ENCODE measurements at places on chromosomes 13 and 19.

- no peak for DNase-seq
Observed at GRCh38 chr19:17611462-17612244, 56.2 kb downstream of the COLGALT1 start.

DNA sequence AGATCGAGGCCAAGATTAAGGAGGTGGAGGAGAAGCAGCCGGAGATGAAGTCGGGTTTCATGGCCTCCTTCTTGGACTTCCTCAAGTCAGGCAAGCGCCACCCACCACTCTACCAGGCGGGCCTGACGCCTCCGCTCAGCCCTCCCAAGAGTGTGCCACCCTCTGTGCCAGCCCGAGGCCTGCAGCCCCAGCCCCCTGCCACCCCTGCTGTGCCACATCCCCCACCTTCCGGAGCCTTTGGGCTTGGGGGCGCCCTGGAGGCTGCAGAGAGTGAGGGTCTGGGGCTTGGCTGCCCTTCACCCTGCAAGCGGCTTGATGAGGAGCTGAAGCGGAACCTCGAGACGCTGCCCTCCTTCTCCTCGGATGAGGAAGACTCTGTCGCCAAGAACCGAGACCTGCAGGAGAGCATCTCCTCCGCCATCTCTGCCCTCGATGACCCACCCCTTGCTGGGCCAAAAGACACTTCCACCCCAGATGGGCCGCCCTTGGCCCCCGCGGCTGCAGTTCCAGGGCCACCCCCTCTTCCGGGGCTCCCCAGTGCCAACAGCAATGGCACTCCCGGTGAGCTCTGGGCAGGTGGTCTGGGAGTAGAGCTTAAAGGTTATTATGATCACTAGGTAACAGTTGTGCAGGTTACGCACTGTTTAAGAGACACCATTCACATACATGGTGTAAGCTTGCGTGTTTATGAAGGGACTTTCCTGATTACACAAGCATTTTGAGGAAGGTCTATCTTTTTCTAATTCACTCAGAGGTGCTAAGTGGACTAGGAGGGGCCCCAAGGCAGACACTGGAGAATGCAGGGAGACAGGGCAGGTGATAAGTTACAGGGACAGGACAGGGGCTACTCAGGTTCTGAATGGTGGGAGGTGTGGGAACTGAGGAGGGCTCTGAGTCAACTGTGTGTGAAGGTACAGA, 8.7 kb downstream of the PRR12 start:
- DNase-seq = no peak

- no peak for DNase-seq
Observed at GRCh38 chr19:17220207-17220758, 5.1 kb downstream of the USE1 start.

- DNase-seq = no peak
Observed at GRCh38 chr19:16851031-16851712, 22.0 kb downstream of the SIN3B start.

- DNase-seq = no peak
Observed at GRCh38 chr13:92362717-92363116, 863.9 kb upstream of the GPC6 start.

DNA sequence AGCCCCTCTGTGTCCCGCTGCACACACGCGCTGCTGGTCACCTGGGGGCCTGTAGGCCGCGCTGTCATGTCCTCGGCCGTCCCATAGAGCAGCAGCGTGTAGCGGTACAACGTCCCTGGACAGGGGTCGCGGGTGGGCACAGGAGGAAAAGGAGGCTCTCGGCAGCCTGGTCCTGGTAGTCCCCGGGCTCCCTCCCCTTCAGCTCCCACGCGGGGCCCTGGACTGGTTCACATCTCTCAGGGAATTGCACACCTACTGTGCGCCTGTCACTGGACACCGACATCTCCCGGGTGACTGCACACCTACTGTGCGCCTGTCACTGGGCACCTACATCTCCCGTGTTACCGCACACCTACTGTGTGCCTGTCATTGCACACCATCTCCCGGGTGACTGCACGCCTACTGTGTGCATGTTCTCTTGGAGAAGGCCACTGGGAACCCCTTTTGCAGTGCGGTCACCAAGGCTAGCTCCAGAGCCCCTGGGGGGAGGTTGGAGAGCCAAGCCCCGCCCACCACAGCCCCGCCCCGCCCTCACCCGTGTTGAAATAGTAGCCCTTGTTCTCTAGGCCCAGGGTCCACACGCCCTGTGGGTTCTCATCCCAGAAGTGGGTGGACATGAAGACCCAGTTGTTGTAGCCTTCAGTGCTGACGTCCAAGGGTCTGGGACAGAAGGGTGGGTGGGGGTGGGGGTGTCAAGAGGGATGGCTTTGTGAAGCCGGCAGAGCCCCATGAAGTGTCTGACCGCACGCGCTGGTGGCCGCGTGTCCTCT, 3.5 kb upstream of the C19orf25 start:
- no peak for DNase-seq

DNA sequence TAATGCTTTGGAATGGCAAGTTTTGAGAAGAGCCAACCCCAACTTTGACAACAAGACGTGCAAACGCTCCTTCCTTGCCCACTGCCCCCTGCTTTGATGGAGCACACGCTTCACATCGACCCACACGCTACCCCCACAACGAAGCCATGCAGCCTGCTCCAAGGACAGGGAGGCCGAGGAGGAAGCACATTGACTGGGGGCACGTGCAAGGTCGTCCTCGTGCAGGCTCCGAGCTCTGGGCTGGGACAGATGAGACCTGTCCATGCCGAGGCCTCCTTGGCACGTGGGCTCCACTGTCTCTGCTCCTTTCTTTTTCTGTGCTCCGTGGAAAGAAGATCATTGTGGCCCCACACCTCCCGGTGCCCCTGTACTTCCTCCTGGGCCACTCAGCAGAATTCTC, 309.0 kb downstream of the TEX29 start:
- DNase-seq = no peak

GRCh38 chr19:2532252-2533071, 56.5 kb downstream of the GADD45B start:
- no peak for DNase-seq

- DNase-seq = no peak
Observed at GRCh38 chr13:48040896-48041295, 3.4 kb downstream of the NUDT15 start.

GRCh38 chr19:46226438-46226973, 3.0 kb upstream of the IGFL1 start:
- no peak for DNase-seq

GRCh38 chr19:32224371-32225244, 120.8 kb upstream of the ZNF507 start:
- DNase-seq = peak; percentile 9

GRCh38 chr13:87792878-87793277, 121.7 kb downstream of the SLITRK5 start:
- DNase-seq = no peak

GRCh38 chr13:59970847-59971246, 192.9 kb downstream of the DIAPH3 start:
- no peak for DNase-seq

GRCh38 chr19:13684021-13684420, 80.3 kb upstream of the MRI1 start:
- DNase-seq = no peak

DNA sequence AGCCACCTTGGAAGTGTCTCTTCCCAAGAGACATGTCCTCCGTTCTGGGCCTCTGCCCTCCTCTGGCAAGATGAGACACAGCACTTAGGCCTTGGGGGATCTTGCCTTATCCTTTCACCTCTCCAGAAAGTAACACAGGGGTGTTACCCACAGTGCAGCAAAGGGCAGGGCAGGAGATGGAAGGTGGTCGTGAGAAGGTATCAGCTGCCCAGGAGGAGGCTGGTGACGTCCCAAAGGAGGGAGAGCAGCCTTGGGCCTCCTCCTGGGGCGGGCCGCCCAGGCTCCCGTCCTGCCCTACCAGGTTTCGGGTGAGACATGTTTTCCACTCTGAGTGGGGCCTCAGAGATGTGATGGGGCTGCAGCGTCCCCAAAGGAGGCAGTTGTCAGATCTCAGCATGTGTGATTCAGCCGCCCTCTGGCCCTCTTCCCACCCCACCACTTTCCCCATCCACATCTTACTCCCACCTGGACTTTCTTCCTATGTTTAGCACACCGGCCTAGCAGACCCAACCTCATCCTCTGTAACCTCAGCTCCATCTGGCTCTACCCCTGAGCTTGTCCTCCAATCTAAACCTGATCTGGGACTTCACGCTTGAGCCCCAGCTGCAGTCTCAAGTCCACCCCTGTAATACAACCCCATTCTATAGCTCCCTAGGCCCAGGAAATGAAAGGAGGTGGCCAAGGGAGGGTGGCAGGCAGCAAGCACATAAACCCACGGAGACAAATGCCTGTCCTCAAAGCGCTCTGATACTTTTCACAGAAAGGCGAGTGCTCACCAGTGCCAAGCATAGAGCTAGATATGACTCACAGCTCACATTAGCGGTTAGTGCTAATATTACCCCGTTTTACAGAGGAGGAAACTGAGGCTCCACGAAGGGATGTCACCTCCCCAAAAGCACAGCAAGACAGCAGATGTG, 9.3 kb downstream of the POU2F2 start:
- DNase-seq = no peak

DNA sequence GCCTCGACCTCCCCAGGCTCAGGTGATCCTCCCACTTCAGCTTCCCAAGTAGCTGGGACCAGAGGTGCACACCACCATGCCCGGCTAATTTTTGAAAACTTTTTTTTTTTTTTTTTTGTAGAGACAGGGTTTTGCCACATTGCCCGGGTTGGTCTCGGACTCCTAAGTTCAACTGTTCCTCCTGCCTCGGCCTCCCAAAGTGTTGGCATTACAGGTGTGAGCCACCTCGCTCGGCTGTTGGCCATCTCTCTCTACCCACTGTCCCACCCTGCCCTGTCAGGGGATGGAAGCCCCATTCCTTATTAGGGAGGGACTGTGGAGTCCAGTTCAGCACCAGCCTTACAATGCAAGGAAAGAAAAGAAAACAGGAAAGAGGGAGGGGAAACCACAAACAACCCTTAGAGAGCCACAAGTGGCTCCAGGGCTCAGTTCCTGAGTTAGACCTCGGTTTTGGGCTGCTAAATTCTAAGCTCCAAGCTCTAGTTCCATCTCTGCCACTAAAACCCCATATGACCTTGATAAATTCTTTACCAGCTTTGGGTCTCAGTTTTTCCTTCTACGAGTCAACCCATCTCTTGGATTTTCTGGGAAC, 31.7 kb downstream of the ACTL9 start:
- DNase-seq = no peak

DNA sequence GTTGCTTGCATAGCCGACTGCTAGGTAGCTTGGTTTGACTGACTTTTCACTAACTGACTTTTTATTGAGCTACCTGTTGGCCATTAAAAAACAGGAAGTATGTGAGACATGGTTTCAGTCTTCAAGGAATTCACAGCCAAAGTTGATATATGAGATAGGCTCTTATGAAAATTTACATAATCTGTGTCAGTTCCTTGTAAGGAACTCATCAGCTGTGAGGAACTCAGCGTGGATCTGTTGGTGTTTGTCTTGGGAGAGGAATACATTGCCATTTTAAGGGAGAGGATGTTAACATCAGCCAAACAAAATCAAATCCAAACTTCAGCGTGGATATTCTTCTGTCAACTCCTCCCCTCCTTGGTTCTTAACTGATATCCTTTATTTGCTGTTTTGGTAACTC, 2.0 kb downstream of the RNF113B start:
- no peak for DNase-seq

DNA sequence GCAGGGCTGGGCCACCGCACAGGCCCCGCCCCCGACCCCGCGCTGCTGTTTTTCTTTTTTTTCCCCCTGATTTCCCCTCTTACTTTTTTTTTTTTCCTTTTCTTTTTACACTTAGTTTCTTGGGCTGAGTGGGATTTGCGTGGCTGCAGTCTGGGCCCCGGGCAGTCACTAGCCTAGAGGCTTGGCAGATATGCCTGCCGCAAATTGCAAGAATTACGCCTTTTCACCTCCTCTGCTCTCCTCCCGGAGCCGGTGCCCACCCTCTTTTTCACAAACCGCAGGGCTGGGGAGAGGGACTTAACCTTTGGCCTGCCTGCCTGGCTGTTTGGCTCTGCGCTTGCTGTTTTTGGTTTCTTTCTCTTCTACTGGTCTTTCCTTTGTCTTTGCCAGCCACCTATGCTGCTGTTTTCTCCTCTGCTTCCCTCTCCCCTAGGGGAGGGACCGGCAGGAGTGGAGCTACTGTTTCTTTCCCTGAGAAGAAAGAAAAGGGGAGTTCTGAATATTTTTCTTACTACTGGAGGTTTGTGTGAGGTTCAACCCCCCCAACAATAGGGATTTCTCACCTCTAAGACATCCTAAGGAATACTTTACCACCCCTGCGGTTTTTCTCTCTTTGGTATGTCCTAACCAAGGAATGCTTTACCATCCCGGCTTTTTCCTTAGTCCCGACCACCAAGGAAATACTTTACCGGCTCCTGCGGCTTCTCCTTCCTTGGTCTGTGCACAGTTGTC, 11.0 kb downstream of the ZNF552 start:
- no peak for DNase-seq

GRCh38 chr13:107866941-107867623, 348.3 kb downstream of the LIG4 start:
- no peak for DNase-seq

DNA sequence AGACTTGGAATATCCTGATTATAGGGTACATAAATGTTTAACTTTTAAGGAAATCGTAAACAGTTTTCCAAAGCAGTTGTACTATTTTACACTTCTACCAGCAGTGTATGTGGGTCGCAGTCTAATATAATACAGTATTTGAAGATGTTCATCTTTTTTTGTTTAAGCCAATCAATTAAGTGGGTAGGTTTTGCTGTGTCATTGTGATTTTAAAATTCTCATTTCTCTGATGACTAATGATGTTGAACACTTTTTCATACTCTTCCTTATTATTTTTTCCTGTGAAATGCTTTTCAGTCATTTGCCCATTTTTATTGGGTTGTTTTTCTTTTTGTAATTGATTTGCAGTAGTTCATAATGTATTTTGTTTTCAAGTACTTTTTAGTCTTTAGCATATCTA, 2689.7 kb downstream of the PCDH9 start:
- no peak for DNase-seq

DNA sequence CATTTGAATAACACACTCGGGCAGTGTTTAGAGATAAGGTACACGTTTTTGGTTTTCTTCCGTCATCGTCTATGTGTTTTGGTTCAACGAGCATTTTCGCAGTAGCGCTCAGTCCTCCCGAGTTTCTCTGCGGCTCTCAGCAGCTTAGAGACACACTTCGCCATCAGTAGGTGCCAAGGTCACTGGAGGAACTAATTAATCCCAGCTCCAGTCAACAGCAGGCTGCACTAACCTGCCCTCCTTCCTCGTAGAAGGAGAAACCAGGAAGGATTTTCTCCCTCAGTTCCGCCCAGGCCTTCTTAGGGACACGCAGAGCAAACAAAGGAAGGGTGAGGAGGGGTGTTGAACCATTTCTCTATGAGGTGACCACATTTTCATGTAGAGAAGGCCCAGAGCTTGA, 12.6 kb downstream of the MBNL2 start:
- no peak for DNase-seq
